Cortex of kidney (tissue), 1 donor: ENCODE measurements at places on chromosomes 11 and 22.

- DNase-seq = no peak
Observed at GRCh38 chr11:116879800-116880625, 42.6 kb upstream of the APOA1 start.

- DNase-seq = no peak
Observed at GRCh38 chr11:73958521-73959141, 7.8 kb downstream of the DNAJB13 start.

DNA sequence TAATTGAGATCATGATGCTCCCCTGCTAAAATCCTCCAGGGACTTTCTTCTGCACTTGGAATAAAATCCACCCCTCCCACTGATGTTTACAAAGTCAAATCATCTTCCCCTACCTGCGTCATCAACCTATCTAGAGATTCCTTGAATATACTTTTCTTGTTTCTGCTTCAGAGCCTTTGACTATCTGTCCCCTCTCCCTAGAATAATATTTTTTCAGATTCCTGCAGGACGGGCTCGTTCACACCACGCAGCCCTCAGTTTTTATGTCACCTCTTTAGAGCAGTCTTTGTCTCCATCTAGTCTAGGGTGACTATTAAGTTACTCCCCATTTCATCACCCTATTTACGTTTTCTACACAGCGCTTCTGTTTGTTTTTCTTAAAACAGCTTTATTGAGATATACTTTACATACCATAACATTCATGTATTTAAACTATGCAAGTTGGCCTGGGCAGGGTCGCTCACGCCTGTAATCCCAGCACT, 94.8 kb upstream of the SESN3 start:
- DNase-seq = no peak

DNA sequence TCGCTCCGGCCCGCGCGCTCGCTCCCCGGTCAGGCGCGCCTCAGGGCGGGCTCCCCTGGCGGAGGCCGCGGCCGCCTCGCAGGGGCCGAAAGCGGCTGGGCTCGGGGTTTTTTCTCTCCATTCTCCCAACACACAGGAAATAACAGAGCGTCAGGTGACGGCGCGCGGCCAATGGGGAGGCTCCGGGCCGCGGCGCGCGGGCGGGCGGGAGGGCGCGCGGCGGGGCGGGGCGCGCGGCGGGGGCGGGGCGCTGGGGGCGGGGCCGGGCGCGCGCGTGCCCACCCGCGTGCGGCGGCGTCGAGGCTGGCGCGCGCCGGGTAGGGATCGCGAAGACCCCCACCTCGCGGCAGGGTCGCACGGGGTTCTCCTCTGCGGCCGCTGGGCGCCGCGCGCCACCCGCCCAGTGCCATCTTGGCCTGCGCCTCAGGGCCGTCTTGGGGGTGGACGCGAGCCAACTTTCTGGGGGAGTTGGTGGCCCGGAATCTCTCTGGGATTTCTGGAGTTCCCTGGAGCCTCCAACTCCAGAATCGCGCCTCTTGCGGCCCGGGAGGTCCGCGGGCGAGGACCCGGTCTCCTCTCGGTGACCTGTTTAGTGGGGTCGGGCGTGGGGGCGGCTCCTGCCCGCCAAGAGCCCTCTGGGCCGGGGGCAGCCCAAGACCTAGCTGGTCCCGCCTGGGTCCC, at the start of gene TCF20:
TCF20 (minus strand) TSS at position 144 of the 681 bp plus-strand sequence. CDS start 55,348 bp downstream, outside the sequence.
- no peak for DNase-seq
